ENCODE measurements at places on chromosomes 4 and X.

- DNase-seq: no peak
These were observed 17.0 kb downstream of the HTT start for GRCh38 chr4:3091464-3091863.

DNA sequence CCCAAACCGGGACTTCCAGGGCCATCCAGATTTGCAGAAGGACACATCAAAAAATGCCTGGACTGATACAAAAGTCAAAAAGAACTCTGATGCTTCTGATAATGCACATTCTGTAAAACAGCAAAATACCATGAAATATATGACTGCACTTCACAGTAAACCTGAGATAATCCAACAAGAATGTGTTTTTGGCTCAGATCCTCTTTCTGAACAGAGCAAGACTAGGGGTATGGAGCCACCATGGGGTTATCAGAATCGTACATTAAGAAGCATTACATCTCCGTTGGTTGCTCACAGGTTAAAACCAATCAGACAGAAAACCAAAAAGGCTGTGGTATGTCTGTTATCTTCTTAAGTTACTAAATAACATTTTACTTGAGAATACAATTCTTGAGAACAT is 9.2 kb downstream of the PLK4 start:
- no peak for DNase-seq

DNA sequence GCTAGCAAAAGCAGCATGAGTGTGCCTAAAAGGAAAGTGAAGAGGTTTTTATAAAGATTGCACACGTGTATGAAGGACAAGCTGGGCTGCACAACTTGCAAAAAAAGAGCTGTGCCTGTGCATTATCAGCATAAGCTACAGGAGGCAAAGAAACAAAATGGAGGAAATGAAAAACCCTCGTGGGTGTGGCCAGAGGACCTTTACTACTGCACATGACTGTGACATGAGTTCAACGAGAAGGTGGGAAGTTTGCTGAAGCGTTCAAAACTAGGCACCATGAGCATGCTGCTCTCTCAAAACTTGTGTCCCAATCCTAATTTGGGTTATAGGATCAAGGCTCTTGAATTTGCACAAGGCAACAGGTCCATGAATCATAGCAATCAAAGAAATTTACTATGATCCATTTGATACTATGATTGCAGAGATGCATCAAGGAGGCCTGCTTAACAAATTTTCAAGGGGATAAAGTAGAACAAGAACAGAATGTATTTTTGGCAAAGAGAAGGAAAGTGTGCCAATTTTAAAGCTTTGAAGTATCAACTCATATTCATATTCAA is 38.1 kb upstream of the CXorf38 start:
- no peak for DNase-seq

- peak; percentile 18 for DNase-seq
These were observed 138.6 kb downstream of the AFF1 start for GRCh38 chr4:87073199-87074120.

- DNase-seq: no peak
These were observed 52.7 kb downstream of the SPINK2 start for GRCh38 chr4:56768763-56769162.

DNA sequence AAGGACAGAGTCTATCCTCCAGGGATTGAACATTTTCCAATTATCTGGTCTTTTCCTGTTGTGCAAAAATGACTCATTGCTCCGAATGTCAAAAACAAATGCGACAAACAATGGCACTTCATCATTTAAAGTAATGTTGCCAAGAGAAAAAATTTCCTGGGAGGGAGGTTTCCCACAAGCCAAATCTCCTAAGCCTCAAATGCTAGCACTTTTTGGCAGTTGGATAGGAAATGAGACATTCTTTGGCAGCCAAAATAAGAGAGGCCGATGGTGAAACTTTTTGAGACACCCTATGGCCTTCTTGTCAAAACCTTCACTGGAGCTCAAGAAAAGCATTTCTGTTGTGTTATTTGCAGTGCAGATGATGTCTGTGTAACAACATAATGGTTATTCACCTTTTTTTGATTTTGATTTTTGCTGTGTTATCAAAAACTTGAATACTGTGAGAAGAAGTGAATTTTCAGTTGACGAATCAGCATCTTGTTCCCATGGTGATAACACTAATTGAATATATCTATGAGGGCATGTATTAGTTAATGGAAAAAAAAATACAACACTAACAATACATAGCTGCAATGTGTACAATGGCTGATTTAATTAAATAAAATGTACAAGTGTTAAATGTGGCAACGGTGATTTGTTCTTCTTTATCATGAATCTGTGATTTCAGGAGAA is 333.8 kb downstream of the ANK2 start:
- no peak for DNase-seq

- DNase-seq: peak; percentile 4
These were observed 708 bp downstream of the BCLAF3 start for GRCh38 chrX:19990151-19990555.

GRCh38 chr4:4308800-4309441 is 18.9 kb downstream of the ZBTB49 start:
- no peak for DNase-seq

DNA sequence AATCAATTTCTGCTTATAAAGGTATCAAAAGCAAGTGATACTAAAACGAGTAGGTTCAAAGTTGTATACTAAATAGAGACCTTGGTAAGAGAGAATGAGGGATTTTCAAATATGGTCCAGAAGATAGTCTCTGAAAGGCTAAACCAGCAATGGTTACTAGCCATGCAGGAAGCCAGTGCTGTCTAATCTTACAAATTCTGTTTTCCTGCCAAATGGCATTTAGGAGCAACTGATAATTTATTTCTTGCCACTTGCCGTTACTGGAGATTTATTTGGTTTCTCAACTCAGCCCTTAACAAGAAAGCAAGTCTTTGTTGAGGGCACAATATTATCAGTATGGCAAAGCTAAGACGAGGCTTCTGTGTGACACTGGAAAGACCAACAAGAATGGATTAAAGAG is 47.2 kb downstream of the MAP7D3 start:
- no peak for DNase-seq

- no peak for DNase-seq
These were observed 121.8 kb upstream of the BMPR1B start for GRCh38 chr4:94636004-94636403.

DNA sequence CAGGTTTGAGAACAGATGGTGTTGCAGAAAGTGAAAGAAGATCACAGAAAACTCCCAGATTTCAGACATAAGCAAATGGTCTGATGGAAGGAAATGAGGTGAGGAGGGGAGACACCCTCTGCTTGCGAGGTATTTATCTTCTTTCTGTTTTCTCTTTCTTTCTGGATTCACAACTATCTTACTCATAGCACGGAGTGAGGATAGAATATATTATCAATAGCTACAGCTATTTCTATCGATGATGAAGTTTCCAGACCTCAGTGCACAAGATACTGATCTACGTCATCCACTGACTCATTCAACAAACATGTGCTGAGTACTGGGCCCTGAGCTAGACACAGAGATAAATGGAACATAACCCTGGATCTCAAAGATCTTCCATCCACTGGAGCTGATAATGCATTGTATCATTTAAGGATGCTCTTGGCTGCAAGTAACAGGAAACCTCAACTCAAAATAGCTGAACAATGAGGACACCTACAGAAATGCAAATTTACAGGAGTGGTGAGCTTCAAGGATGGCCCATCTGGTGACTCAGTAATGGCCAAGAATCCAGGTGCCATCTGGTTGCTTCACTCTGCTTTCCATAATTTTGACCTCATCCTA is 21.2 kb downstream of the SLC2A9 start:
- no peak for DNase-seq

Measured in activated T-cell treated with anti-CD3 and anti-CD28 coated beads for 1 hour (primary cell).